T-cell (primary cell): ENCODE measurements at places on chromosomes 6 and 20. TPM values are rescaled to one million over a fixed set of nuclear protein-coding genes. Genes with fewer than 3 reads are reported as not detected.

Gene CNKSR3
- total RNA-seq = 0.20 TPM

Gene JAG1
- 0.48 TPM for total RNA-seq

Gene ATP9A
- 0.75 TPM for total RNA-seq

Gene BFSP1
- total RNA-seq = 0.30 TPM

Gene ULBP3
- total RNA-seq = 1.2 TPM

Gene TRAM2
- total RNA-seq = 8.8 TPM

Gene CYB5R4
- total RNA-seq = 22.3 TPM

Gene MMS22L
- 11.2 TPM for total RNA-seq

Gene TXLNB
- total RNA-seq = 0.73 TPM

Gene DSP
- total RNA-seq = 0.12 TPM

- DNase-seq = no peak
Measured at GRCh38 chr20:55004044-55004443, 528.7 kb downstream of the DOK5 start.

GRCh38 chr6:35178932-35179832 is 34.6 kb upstream of the SCUBE3 start:
- DNase-seq = no peak

- DNase-seq = no peak
Measured at GRCh38 chr20:49420292-49420691, 62.2 kb downstream of the KCNB1 start.

DNA sequence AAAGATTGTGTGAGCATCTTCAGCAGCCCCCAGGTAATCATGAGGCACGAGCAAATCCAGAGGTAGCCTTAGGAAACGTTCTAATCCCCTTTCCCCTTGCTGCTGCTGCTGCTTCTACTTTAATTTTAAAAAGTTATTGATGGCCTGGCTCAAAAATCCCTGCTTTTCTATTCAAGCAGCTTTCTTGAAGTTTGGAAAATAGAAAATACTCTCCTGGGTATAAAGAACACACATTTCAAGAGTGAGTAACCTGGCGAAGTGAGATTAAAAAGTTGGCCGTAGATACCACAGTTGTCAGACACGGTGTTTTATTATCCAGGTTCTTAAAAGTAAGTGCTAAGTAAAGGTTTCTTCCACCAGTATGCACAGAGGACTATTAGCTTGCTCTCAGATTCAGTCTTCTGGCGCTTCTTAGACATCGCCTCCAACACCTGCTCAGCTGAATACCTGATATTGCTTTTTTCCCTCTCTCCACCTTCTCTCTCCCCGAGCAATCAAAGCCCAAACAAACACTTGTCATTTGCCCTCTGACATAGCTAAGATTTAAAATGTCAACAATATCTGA is 150.7 kb downstream of the EDN3 start:
- no peak for DNase-seq

- DNase-seq = no peak
Measured at GRCh38 chr6:17484201-17484849, 90.9 kb downstream of the CAP2 start.

- DNase-seq = no peak
Measured at GRCh38 chr20:23143098-23143497, 57.0 kb upstream of the CD93 start.

DNA sequence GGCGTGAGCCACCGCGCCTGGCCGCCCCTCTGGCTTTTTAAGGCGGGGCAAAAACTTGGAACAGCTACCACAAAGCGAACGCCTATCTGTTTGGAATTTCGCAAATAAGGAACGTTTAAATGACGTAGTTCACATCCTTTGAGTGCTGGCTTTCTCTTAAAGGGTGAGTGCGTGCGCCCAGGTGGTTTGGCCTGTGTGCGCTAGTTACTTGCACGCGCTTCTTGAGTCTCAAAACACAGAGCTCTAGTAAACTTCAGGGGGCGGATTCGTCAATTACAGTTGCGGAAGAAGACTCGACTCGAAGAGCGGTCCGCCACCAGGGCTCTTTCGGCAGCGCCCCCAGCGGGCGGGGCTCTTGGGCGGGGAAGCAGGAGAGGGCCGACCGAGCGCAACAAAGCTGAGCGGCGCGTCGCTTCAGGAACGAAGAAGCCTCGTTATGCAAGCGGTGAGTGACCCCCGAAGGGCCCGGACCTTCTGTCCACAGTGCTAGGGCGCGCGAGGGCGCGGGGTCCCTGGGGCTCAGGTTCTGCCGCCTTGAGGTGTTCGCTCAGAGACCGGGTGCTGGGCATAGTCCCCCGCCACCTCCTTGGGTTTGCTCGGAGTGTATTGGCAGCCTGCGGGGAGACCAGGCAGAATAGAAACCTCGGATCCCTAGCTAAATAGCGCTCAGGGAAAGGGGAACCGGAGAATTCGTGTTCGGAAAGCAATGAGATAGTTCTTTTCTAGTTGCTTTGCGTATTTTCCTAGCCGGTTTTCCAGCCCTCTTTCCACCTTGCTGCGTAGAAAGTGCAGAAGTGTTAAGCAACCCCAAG is at the start of gene SYCP2L:
Gene SYCP2L (plus strand): TSS at position 362 of the 812 bp plus-strand sequence. CDS start 75 bp downstream, at position 437.
- DNase-seq = no peak

- DNase-seq = no peak
Measured at GRCh38 chr6:64694356-64694755, 1012.7 kb downstream of the EYS start.

GRCh38 chr6:36073587-36073986 is 46.0 kb downstream of the MAPK14 start:
- DNase-seq = no peak
